ENCODE measurements at places on chromosomes 5 and 9.

- peak; percentile 30 for DNase-seq
Observed at GRCh38 chr9:4530375-4530774, 40.1 kb downstream of the SLC1A1 start.

GRCh38 chr5:55411876-55412275 is 104.1 kb downstream of the MTREX start:
- no peak for DNase-seq

DNA sequence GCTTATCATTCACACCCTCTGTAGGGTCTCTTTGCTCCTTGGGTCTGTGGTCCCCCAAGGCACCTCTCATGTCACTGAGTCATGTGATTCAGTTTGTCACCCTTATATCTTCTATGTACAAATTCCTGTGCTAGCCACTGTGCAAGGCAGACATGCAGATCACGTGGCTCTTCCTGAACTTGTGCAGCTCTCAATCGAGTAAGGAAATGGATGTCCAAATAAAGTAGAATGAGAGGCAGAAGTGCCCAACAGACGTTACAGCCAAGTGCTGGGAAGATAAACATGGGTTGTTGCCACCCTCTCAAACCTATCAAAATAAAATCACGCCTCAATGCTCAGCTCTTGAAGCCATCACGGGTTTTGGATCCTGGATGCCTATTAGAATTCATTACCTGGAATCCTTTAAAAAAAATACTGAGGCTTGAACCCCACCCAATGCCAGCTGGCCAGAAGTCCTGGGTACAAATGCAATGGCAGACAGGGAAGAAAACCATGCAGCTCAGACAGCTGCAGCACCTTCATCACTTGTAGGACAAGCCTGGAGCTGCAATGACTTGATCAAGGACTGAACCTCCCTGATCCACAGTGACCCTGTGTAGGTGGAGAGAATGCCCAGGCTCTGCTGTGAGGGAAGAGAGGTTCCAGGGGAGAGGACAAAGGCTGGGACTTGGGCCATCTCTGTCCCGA is 228.7 kb upstream of the DAP start:
- no peak for DNase-seq

DNA sequence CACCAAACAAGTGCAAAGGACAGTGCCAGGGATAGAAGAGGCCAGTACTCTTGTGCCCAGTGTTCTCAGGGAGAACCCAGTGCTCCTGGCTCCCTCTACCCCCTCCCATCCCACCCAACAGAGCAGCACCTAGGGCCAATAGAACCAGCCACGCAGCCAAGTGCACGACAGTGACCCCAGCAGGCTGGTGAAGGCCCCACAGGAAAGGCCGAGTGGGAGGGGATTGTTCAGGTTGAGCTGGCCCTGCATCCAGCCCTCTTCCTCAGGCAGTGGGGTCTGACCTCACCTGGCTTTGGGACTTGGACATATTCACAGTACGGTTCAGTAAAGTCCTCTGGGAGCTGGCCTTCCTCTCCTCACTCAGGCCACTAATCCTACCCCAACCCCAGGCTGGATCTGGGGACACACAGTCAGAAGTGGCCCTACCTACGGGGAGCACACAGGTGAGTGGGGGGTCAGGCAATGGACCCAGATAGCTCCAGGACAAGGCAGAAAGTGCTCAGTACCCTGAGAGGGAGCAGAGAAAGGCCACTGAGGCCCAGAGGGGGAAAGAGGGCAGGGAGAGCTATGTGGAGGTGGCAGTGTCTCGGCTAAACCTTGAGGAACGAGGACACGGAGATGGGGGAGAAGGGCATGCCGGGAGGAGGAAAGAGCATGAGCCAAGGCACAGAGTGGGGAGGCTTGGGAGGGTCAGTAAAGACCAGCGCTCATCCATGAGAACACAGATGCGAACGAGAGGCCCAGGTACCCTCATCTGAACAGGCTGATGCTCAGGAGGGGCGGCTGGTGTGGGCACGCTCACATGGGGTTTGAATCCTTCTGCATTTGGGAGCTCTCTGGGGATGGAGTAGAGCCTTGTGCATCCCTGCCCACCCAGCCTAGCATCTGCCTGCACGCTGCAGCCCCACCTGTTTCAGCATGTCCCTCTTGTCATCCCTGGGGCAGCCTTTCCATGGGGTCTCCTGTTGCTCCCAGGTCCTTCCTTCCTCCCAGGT is 25.6 kb downstream of the POLR1E start:
- no peak for DNase-seq

DNA sequence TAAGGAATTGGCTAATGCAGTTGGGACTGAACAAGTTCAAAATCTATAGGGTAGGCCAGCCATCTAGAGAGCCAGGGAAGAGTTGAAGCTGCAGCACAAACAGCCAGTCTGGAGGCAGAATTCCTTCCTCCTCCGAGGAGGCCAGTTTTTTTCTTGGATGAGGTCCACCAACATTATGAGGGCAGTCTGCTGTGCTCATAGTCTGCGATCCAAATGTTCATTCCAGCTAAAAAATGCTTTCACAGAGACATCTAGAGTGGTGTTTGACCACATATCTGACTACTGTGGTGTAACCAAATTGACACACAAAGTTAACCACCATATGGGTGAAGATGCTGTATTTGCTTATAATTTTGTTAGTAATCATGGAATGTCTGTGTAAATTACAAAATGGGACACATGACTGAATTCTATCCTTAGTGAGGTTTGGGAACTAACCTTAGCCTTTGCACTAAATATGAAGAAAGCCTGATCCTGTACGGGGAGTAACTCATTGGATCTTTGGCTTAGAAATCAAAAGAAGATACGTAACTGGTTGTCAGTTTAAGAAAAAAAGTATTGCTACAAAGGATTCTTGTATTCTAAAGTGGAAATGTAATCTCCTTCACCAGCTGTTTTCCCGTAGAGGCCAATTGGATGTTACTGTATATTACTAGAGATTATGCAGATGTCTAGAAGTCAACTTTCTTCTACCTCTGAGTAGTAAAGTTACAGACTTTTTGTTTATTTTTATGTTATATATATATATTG is 70.6 kb downstream of the SPIN1 start:
- peak; percentile 75 for DNase-seq

DNA sequence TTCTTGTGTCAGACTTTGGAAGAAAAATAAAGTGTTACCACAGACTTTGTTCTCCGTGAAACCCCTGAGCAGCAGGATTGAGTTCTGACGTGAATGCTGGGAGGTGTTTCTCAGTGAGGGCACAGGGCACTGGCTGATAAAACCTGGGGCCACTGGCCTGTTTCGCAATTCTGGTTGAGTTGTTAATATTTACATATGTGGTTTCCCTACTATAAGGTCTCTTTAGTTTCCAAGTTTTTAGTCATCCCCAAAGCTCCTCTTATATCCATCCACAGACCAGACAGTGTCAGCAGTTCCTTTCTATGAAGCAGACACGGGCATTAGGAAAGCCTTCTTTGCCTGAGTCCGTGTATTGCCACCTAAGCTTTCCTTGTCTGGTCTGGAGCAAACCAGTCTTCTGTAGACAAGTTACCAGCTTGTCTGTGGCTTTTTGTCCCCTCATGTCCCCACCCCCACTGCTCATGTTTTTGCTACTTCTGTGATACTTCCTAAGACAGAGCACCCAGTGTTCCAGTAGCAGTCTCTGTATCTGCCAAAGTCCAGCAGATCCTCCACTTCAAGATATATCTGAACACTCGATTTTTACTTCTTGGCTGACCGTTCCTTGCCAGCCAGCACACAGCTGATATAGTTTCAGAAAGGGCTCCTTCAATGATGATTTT is 42.0 kb downstream of the ACO1 start:
- DNase-seq: peak; percentile 21

- no peak for DNase-seq
Observed at GRCh38 chr9:75229605-75230332, 141.5 kb downstream of the OSTF1 start.

DNA sequence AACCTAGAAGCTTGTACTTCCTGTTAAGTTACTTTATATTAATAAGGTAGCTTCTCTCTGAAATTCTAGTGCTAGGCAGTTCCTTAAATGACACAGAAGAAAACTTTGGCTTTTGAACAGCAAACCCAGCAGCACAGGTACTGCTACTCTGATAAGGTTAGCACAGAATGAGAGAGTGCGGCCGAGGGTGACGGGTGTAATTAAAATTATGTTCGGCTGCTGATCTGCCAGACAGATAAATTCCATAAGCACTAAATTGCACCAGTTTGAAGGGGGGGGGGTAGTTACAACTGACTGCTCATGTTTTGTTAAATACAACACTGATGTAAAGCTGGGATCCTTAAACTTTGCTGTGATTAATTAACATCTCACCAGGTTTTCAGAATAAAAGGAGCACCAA is 475.1 kb downstream of the SPOCK1 start:
- no peak for DNase-seq

- no peak for DNase-seq
Observed at GRCh38 chr9:87494970-87495471, 2.6 kb upstream of the DAPK1 start.

DNA sequence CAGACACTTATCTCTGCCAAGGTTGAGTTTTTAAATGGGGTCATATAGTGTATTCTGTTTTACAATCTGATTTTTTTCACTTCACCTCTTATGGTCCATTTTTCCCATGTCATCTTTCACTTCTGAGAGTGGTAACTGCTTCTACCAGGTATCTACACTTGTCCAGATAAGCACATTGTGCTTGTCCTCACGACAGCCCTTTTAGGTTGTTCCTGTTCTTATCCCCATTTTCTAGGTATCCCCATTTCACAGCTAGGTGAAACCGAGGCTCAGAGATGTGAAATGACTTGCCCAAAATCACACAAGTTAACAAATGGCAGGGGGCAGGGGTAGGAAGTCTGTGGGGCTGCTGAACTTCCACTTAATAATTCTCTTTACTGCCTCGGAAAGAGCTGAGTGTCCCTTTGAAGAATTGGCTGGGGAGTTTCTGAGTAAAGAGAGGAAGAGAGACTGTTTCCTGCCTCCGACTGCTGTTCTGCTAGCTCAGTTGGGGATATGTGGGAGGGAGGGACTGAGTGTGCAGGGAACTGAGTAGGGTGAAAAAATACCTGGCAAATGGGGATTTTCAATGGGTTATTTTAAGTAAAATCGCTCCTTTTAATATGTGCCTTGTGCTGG is 255.4 kb downstream of the GRIA1 start:
- no peak for DNase-seq

- DNase-seq: no peak
Observed at GRCh38 chr9:135283671-135284070, 195.9 kb upstream of the PPP1R26 start.

DNA sequence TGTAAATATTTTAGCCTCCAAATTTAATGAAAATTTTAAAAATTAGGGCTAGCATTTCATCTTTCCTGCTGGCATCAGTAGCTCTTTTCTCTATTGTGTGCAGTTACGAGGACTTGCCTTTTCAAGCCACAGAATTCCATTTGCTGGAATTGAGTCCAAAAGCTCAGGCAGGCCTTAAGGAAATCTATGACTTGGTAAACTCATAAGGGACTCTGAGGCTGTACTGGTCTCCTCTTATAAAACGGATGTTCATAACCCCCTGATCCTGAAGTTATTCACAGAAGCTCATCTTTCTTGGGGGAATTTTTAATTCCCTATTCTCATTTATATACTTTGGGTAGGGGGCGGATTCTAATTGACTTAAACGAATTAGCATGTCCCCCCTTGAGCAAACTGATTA is 23.4 kb downstream of the ANKRA2 start:
- no peak for DNase-seq

Data from fibroblast of skin of back (primary cell).